HFFc6 (cell line): ENCODE measurements at places on chromosomes 3 and 15. TPM values are rescaled to one million over a fixed set of nuclear protein-coding genes. Genes with fewer than 3 reads are reported as not detected.

The CPEB1 gene
- 4.3 to 5.6 TPM (median 4.6 TPM) in 3 replicates for total RNA-seq

The AADAC gene
- not detected in 3 replicates for total RNA-seq

The DGKG gene
- 0.15 to 0.46 TPM (median 0.31 TPM) in 3 replicates for total RNA-seq

The GPR27 gene
- total RNA-seq = not detected in 3 replicates

The MITF gene
- 23.7 to 32.4 TPM (median 25.3 TPM) in 3 replicates for total RNA-seq

The PLCD1 gene
- total RNA-seq = 11.0 to 18.3 TPM (median 11.1 TPM) in 3 replicates

The C3orf22 gene
- not detected in 3 replicates for total RNA-seq

The CYP1A2 gene
- total RNA-seq = not detected in 3 replicates

The CLN6 gene
- 25.7 to 37.4 TPM (median 30.7 TPM) in 3 replicates for total RNA-seq

The GOLGA8K gene
- not detected in 3 replicates for total RNA-seq

The CNTN4 gene
- not detected in 3 replicates for total RNA-seq

The ACKR4 gene
- total RNA-seq = 0.68 and 7.1 TPM in 2 replicates

The KLHL6 gene
- not detected in 3 replicates for total RNA-seq

The CYP8B1 gene
- not detected in 3 replicates for total RNA-seq

The PLA2G4D gene
- not detected in 3 replicates for total RNA-seq

The SAMD7 gene
- total RNA-seq = not detected in 3 replicates

The SCG5 gene
- total RNA-seq = 2.5 to 5.5 TPM (median 3.8 TPM) in 3 replicates

The IL17RB gene
- not detected in 3 replicates for total RNA-seq

The ZNF385D gene
- 4.0 to 6.4 TPM (median 4.8 TPM) in 3 replicates for total RNA-seq

The NMNAT3 gene
- 0.02 to 0.05 TPM (median 0.03 TPM) in 3 replicates for total RNA-seq

The TMCC1 gene
- total RNA-seq = 14.3 and 19.2 TPM in 2 replicates

The C3orf85 gene
- not detected in 3 replicates for total RNA-seq

The BFSP2 gene
- total RNA-seq = not detected in 3 replicates

The SPATA12 gene
- total RNA-seq = not detected in 3 replicates

The FOXP1 gene
- 27.8 to 58.3 TPM (median 29.4 TPM) in 3 replicates for total RNA-seq

The PRR20G gene
- total RNA-seq = not detected in 3 replicates

The FILIP1L gene
- 45.3 and 47.1 TPM in 2 replicates for total RNA-seq

The ADAMTSL3 gene
- total RNA-seq = not detected in 2 replicates

The SEMA6D gene
- 1.7 to 2.0 TPM (median 1.8 TPM) in 3 replicates for total RNA-seq

The PLSCR5 gene
- not detected in 3 replicates for total RNA-seq

The CLDN18 gene
- total RNA-seq = not detected in 3 replicates

The CPNE9 gene
- total RNA-seq = not detected in 3 replicates

The RNU6-1 gene
- not detected in 3 replicates for total RNA-seq

The CTXND1 gene
- total RNA-seq = not detected in 3 replicates

The ADAMTS9 gene
- total RNA-seq = 0.14 to 0.22 TPM (median 0.19 TPM) in 3 replicates

The ZMYND10 gene
- 0.29 and 0.83 TPM in 2 replicates for total RNA-seq

The SCAMP5 gene
- total RNA-seq = 7.1 to 12.0 TPM (median 11.2 TPM) in 3 replicates

The TMOD3 gene
- total RNA-seq = 55.7 to 68.0 TPM (median 56.4 TPM) in 3 replicates

The CHDH gene
- total RNA-seq = not detected in 3 replicates

The SUCNR1 gene
- not detected in 3 replicates for total RNA-seq

The SCG3 gene
- not detected in 3 replicates for total RNA-seq

The TM4SF1 gene
- 9.0 to 70.1 TPM (median 9.4 TPM) in 3 replicates for total RNA-seq

The RBP2 gene
- total RNA-seq = not detected in 3 replicates

The TRH gene
- not detected in 3 replicates for total RNA-seq

The CLDN11 gene
- total RNA-seq = 3.4 to 68.3 TPM (median 4.5 TPM) in 3 replicates

The CHST2 gene
- total RNA-seq = 2.7 to 4.2 TPM (median 3.7 TPM) in 3 replicates

The CPLX3 gene
- total RNA-seq = not detected in 3 replicates

The LCTL gene
- 0.72 to 0.76 TPM in 2 of 3 replicates, not detected in the other for total RNA-seq

The TIMP4 gene
- total RNA-seq = 0.14 to 0.76 TPM (median 0.18 TPM) in 3 replicates

The STRIT1 gene
- total RNA-seq = not detected in 2 replicates

The COL6A6 gene
- total RNA-seq = 0.02 TPM in 1 of 3 replicates, not detected in the others

The ACP3 gene
- total RNA-seq = not detected in 3 replicates

The TM4SF18 gene
- total RNA-seq = 0.37 TPM in 1 of 2 replicates, not detected in the other

The GOLGA8S gene
- total RNA-seq = not detected in 3 replicates

The HRG gene
- total RNA-seq = not detected in 3 replicates

The WDR93 gene
- not detected in 2 replicates for total RNA-seq

The CFAP161 gene
- total RNA-seq = 0.12 TPM in 1 of 3 replicates, not detected in the others
